ENCODE measurements at places on chromosomes 2 and 18. TPM values are rescaled to one million over a fixed set of nuclear protein-coding genes. Genes with fewer than 3 reads are reported as not detected.

GRCh38 chr2:112065966-112066365 is 10.9 kb downstream of the TMEM87B start:
- DNase-seq: peak; percentile 61

GRCh38 chr2:213234641-213235040 is 49.6 kb upstream of the SPAG16 start:
- no peak for DNase-seq

DNA sequence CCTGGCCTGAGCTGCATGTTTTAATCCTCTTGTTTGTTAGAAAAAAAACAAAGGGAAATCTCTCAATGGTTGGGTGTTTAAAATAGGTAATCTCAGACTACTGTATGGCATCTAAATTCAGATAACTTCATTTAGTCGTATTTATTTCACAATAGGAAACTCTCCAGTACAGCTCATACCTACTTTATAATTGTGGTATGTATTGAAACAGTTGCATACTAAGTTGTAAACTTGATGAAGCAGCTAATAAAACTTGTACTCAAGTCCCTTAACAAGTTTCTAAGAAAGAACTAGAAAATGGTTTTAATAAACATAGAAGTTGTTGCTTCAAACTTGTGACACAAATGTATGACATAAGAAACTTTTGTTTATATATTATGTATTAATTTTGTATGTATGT is 334.5 kb downstream of the PTPRM start:
- DNase-seq: no peak

- no peak for DNase-seq
These were observed 109.6 kb downstream of the LAMA3 start for GRCh38 chr18:23798824-23799223.

GRCh38 chr18:79739440-79739778 is 58.3 kb upstream of the KCNG2 start:
- DNase-seq: no peak

- DNase-seq: no peak
These were observed 228.9 kb upstream of the SPOPL start for GRCh38 chr2:138272524-138273195.

DNA sequence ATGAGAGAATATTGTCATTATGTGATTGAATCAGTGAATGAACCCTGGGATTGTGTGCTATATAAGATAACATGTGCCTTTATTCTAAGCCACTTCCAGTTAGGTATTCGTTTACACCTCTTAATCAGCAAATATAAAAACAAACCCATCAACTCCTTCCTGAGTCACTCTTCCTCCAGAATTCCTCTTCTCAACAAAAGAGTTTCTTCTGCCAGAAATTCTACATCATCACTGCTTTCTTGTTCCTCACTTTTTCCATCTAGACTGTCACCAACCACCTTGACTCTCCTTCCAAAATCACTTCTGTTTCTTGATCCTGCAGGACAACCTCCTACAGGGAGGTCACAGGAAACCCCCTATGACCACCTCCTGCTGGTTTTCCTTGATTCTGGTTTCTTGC is 261.4 kb downstream of the CYP26B1 start:
- no peak for DNase-seq

DNA sequence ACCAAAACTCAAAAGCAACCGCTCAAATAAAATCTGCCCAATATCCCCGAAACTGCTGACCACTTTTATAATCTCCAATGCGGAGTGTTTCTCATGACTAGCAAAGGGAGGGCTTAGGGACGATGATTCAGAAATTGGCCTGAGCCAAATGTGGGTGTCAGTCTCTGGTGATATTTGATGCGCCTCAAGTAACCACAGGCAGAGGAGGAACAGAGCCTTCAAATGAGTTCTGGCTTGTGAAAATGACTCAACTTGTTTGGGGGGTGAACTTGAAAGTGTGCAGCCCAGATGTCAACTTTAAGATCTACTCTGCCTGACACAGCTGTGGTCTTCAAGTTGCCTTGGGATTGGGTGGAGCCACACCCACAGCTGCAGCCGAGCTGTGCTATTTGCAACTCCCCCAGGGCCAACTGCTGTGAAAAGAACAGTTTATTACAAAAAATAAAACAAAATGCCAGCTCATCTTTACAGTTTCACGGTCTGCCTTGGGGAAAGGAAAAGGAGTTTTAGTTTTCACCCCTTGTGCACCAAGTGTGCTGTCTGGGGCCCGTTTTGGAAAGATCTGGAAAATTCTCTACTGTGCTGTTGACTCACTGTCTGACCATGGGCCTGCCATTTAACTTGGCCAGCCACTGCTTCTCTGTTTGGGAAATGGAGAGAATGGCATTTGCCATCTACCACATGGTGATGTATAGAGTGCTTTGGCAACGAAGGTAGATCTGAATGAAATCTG is 222.1 kb downstream of the MTX2 start:
- peak; percentile 99 for DNase-seq

- no peak for DNase-seq
These were observed 44.9 kb downstream of the PSMG2 start for GRCh38 chr18:12747530-12748315.

DNA sequence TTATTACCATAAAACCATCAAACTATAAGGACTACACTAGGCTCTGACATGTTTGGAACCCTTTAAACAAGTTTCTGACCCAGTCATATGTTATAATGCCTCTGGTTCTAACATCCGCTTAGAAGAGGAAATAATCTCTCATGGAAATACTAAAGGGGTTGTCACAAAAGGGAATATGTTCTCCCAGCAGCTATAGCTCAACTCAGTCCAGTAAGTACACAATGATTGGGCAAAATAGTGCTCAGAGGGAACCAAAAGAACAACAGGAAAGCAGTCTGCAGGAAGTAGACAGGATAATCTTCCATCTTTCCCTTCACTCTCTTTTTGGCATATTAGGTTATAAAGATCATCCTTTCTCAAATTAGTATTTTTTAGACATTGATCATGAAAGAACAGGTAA is 4.3 kb downstream of the SRBD1 start:
- DNase-seq: no peak

DNA sequence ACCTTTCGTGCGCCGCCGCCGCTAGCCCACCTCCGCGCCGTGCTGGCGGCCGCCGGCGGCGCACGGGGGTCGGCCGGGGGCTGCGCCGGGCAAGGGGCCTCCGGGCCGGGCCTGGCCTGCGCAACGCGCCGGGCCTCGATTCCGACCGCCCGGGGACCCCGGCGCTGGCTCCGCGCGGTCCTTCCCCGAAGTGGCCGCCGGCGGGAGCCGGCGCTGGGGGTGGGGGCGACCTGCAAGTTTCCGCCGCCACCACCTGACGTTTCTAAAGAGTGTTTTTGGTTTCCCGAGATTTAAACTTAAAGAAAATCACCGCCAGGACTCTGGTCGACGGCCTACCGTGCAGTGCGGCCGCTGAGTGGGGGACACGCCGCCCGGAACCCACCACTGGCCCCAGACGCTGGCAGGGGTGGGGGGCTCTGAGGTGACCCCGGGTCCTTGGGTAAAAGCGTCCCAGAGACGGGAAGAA is 3.8 kb upstream of the GATA6 start:
- no peak for DNase-seq

- DNase-seq: no peak
These were observed 3.7 kb upstream of the SPEG start for GRCh38 chr2:219430633-219431615.

DNA sequence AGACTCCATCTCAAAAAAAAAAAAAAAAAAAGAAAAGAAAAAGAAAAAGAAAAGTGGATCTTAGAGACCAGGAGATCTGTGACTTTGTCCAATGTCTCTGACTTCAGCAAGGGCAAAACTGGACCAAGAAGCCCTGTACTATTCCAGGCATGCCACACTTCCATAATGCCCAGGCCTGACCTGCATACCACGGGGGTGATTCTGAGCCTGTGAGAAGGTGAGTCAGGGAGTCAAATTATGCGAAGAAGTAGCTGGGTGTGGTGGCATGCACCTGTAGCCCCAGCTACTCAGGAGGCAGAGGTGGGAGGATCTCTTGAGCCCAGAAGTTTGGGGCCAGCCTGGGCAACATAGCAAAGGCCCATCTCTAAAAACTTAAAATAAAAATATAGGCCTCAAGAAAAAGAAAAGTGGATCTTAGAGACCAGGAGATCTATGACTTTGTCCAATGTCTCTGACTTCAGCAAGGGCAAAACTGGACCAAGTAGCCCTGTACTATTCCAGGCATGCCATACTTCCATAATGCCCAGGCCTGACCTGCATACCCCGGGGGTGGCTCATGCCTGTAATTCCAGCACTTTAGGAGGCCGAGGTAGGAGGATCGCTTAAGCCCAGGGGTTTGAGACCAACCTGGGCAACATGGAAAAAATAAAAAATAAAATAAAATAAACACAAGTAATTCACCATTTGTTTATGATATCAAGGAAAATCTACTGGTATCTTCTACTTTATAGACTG is 12.2 kb upstream of the PUM2 start:
- no peak for DNase-seq

GRCh38 chr18:24964216-24964615 is 387.8 kb downstream of the ZNF521 start:
- DNase-seq: no peak

DNA sequence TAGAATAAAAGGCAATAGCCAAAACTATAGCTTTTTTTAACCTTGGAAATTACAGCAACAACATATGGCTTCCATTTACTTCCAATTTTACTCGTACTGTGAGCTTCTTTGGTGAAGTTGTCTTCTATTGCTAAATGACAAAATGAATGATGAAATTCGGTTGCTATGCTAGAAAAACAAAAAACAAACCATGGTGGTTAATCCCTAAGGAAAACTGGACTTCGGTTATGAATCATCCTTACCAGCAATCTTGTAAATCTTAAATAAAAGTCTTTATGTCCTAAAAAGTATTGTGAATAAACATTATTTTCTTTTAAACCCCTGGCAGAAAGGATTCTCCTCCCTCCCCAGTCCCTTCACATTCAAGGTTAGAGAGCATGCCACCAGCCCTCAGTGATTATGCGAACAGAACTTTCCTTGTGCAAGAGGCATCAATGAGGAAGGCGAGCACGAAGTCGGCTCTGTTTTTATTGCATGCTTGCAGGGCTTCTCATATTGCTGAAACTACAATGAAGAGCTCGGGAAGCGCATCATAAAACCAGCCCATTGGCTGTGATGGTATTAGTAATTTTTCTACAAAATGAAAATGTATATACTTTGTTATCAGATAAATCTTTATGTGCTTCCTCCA is 62.9 kb downstream of the ZNF521 start:
- DNase-seq: peak; percentile 97

GRCh38 chr18:76364282-76365259 is 130.5 kb downstream of the ZNF516 start:
- no peak for DNase-seq

DNA sequence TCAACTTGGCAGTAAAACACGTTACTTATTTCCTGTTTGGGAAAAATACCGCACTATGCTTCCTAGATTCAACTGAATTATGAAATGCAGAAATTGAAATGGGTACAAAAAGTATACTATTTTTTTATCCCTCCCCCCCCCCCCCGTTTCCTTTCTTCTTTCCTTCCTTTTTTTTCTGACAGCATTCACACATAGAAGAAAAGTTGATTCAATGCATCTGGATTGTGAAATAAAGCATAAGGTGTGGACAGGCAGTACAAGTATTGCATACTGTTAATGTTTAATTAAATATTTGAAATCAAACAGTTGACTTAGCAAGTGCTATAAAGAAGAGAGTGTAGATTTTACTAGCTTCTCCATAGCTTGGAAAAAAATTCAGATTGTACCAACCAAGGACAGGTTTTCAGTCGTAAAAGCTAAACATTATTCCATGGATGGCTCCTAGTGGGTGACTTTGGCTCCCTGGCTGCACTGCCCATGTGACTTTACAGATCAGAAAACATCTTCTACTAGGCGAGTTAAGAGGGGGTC is 21.6 kb upstream of the AGFG1 start:
- DNase-seq: no peak

DNA sequence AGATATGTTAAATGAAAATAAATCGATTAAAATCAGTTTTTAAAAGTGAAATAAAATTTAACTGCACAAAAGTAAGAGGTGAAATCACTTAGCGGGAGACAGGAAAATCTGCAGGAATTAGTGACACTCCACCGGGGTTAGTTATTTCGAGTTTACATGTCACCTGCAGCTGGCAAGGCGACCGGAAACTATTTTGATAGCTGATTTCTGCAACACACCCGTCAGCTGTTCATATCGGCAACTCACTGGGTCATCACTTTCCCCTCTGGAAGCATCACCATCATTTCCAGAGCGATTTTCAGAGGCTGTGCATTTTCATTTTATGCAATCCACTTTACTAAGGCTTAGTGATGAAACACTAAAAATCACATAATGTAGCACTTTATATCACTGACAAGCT is 52.9 kb downstream of the PXDN start:
- DNase-seq: no peak

GRCh38 chr18:4181086-4181485 is 274.0 kb downstream of the DLGAP1 start:
- no peak for DNase-seq

DNA sequence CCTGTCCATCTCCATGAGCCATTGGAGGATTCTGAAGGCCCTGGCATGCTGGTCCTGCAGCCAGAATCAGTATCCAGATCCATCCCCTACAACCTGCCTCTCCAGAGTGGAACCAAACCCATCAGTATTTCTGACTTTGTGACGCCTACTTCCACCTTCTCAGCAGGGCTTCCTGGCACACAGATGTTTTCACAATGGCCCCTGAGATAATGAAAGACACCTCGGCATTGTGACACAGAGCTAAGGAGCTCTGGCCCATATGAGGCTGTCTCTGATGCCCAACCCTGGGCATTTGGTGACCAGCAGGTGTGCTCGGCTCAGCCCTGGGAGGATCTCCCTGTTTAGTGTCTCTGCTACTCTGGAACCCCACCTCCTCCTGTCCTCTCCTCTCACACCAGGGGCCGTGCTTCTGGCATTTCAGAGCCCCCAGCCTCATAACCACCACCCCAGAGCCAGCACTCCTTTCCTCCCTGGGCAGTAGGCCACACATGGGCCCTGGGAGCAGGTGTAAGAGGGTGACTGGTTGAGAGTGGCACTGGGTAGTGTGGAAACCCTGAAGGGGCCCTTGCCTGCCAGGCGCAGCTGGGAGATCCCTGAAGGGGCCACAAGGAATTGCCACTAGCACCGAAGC is 38.2 kb downstream of the FOSL2 start:
- DNase-seq: no peak

OSBPL1A gene
- 20.1 TPM for polyA plus RNA-seq

DYNAP gene
- polyA plus RNA-seq: not detected

B3GNT7 gene
- polyA plus RNA-seq: 0.06 TPM

PSMA8 gene
- polyA plus RNA-seq: not detected

COLEC11 gene
- polyA plus RNA-seq: 0.15 TPM

TMEM37 gene
- polyA plus RNA-seq: 0.51 TPM

NYAP2 gene
- polyA plus RNA-seq: not detected

CFC1 gene
- polyA plus RNA-seq: not detected

TM4SF20 gene
- polyA plus RNA-seq: 1.3 TPM

MCFD2 gene
- 236 TPM for polyA plus RNA-seq

MPP4 gene
- 5.9 TPM for polyA plus RNA-seq

PSTPIP2 gene
- 5.9 TPM for polyA plus RNA-seq

Data from BJ (cell line).